Stimulated activated naive CD4-positive, alpha-beta T cell treated with Interleukin-2 at 50 U/mL for 16 hours (primary cell): ENCODE measurements at places on chromosomes 7 and 10.
A peak's percentile ranks its signal among the peaks of the same experiment; 100 is the strongest.

DNA sequence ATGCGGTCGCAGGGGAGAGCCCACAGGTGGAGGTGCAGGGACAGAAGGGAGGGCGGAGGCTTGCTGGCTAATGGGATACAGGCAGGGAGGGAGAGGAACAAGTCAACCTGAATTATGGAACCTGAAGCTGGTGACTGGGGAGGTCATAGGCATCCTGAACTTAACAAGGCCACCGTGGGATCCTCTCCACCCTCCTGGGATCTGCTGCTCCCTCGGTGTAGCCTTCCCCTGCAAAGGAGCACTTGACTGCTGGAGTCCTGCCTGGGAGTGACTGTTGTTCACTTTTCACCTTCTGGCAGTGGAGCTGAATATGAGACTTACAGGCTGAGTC lies 223.1 kb downstream of the GFRA1 start:
- no peak for DNase-seq

DNA sequence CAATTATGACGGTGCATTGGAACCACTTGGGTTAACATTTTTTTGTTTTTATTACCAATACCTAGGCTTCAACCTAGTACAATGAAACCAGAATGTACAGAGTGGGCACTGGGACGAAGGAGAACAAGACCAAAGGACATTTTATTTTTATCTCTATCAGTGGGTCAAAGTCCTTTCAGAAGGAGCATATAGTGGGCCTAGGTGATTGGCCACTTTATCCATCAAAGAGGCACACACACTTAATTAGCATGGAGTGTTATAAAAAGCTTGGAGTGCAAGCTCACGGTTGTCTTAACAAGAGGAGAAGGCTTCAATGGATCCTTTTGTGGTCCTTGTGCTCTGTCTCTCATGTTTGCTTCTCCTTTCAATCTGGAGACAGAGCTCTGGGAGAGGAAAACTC lies at the start of gene CYP2C19:
Gene CYP2C19 (plus strand): TSS at position 289 of the 400 bp plus-strand sequence. CDS start 25 bp downstream, at position 314.
- no peak for DNase-seq

- DNase-seq = no peak
Observed at GRCh38 chr7:110835849-110836248, 255.1 kb upstream of the LRRN3 start.

DNA sequence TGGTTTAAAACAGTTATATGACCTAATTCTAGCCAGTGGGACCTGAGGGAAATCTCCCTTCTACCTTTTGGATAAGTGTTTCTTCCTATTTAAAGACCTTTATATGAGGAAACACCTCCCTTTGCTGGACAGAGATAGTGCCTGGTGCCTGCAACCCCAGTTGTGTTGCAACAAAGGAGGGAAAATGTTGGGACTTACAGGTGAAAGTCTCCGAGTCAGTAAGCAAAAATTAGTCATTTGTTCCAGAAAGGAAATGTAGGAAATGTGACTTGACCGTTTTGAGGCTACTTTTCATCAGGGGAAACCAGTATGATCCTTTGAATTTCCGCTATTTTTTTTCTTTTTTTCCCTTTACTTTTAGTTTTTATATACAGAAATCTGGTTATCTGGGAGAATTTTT lies 165.5 kb downstream of the DKK1 start:
- no peak for DNase-seq

- peak; percentile 36 for DNase-seq
Observed at GRCh38 chr7:158863611-158864506, 7.5 kb downstream of the DYNC2I1 start.

DNA sequence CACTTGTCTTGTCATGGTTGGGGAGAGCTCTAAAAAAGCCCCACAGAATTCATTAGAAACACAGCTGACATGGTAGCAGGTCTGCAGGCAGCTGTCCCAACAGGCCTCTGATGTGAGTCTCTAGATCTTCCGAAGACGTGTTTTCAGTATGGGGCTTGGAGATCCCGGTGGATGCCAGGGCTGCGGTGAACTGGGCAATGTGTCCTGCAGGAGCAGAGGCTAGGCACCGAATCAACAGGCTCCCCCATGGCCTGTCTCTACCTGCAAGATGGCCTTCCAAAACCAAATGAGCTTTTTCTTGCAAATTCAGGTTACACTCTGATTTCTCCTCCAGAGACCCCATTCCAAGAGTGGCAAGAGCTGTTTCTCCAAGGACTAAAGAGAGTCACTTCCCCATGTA lies 2.9 kb downstream of the CPXM2 start:
- DNase-seq = no peak

DNA sequence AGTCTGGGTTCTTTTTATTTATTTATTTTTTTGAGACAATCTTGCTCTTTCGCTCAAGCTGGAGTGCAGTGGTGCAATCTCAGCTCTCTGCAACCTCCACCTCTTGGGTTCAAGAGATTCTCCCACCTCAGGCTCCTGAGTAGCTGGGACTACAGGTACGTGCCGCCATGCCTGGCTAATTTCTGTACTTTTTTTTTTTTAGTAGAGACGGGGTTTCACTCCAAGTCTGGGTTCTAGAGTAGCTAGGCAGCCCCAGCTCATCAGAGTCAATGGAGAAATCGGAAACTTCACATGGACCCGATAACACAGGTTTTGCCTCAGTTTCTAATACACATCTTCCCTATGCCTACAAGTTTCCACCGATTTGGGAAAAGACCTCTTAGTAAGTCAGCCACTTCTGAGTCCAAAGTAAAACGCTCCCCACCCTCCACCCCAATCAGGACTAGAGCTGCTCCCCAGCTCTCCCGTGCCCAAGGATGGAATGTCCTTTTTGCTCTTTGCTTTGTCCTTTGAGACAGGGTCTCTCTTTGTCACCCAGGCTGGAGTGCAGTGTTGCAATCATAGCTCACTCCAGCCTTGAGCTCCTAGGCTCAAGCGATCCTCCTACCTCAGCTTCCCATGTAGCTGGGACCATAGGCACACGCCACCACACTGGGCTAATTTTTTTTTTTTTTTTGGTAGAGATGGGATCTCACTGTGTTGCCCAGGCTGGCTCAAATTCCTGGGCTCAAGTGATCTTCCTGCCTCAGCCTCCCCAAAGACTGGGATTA lies 3.8 kb upstream of the SERPINE1 start:
- DNase-seq = no peak

DNA sequence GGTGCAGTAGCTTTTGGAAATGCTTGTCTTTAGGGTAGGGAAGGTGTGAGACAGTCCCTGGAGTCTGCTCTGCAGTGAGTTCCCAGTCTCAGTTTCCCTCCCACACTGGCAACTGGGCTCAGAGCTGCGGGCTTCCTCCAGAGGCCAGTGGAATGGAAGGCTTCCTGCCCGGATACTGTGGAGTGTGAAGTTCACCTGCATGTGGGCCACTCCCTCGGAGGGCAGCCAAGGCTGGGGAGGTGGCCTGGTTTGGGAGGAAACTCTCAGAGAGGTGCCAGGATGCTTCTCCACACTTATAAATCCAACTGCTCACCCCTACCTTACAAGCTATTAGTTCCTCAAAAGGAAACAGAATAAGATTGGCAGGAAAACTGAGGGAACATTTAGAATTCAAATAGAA lies 18.1 kb upstream of the UBE2H start:
- DNase-seq = no peak

DNA sequence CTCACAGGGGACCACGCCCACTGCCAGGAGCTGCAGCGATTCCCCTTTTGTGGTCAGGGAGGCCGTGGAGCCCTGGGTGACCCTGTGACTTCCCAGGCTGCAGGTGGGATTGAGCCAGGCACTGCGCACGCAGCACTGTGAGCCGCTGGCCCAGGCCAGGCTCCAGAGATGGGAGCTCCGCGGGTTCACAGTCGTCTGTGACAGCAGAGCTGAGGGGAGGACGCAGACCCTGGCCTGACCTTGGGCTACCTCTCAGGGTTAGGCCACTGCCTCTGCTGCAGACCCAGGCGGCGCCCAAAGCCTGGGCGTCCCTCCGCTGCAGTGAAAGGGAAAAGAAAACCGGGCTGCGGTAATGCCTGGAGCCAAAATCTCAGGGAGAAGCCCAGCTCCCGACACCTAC lies 107.5 kb upstream of the GPR26 start:
- DNase-seq = no peak

DNA sequence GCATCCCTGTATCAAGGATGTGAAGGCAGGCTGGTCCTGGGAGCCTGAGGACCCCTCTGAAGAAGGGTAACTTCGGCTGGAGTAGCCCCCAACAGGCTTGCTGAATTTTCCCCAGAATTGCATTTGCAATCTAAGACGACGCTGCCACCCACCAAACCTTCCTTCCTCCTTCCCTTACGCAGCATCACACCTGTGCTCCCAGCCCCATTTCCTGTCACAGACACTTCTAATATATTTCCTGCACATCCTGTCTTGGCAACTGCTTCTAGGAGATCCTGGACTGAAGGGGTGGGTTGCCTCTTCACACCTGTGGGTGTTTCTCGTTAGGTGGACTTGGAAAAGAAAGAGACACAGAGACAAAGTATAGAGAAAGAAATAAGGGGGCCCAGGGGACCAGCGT lies 9.4 kb upstream of the PGAM1 start:
- no peak for DNase-seq

DNA sequence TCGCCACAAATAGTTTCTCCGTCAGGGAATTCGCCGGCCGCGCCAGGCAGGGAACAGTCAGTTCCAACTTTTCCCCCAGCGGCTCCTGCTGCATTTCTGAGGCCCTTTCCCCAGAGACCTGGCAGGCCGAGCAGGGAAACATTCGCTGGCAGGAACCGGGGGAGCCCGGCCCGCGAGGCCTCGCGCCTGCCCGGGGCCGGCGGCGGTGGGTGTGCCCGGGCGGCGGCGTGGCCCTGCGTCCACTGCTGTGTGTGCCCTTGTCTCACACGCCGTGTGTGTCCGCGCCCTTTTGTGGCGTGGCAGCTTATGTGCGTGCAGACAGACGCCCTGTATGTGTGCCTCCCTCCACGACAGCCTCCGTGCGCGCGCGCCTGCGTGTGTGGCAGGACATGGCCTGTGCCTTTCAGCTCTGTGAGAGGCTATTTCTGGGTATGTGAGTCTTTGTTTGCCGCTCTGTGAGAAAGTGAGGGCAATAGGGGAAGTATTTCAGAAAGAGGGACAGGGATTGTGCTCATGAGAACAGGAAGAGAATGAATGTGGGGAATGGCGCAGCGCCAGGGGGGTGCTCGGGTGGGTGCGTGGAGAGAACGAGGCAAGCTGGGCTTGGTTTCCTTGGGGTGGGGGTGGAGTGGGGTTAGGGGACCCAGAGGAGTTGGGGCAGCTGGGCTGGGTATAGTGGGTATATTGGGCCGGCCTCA lies 689 bp upstream of the SMARCD3 start:
- DNase-seq = peak; percentile 13

DNA sequence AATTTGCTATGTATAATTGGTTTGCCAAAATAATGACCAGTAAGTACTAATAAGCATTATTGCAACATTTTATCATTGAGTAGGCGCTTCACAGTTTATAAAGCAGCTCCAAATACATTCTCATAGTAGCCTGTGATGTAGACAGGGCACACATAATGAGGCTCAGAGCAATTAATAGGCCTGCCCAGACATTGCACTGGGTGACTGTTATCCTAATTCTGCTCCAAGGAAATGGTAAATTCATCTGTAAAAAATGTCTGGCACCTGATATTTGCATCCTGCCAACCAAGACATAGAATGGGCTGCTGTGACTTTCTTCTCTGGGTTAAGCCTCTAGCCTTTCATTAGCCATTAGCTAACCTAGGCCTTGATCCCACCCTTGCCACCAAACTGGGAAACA lies 97.6 kb downstream of the SEM1 start:
- no peak for DNase-seq

DNA sequence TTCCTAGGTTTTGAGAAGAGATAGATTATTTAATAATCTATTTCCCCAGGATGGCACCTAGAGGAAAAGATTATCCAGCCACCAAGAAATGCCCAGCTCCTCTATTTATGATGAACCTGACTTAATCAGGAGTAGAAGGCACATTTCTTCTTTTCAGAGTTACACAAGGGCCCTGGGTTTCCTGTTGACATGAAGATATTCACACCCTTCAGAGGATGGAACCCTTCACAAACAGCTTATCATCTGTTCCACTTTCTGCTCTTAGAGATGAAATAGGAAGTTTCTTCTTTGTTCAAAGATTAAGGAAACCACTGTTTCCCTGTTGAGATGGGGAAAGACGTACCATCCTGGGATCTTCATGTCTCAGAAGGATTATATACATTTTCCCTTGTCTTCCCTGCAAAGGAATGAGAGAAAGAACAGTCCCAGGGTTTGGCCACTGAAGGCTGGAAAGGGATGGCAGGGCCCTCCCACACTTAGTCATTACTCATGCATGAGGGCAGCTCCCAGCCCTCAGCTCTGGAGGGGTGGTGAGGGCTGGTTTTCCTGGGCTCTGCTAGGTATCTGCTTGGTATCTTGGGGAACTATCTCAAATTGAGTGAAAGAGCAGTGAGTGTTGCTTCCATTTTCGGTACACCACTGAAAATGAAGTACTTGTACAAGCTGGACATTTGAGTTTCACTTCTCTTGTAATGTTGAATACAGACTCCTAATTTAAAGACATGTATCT lies 64.0 kb downstream of the MTPAP start:
- DNase-seq = no peak

DNA sequence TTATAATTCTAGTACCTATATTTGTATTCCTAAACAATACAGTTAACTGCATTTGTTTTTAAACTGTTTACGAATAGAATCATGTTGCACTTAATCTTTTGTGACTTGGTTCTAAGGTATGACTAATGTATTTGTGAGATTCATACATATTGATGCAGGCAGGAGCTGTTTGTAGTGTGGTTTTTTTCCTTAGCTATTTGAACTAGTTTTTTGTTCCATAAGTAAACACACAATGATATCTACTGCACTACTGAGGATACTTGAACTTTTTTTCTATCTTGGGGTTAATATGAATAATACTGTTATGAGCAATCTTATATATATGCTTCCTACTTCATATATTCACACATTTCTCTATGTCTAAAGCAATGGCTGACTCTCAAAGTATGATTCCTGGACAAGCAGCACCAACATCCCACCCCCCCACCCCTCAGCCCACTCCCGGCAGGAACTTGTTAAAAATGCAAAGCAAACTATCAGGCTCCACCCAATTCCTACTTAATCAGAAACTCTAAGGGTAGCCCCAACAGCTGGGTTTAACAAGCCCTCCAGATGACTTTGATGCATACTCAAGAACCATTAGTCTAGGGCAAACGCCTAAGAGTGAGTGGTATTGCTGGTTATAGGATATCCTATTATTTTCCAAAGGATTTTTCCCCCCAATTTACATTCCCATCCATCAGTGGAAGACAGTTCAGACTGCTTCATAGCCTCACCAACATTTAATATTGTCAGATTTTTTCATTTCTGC lies 25.8 kb downstream of the BRAF start:
- no peak for DNase-seq

DNA sequence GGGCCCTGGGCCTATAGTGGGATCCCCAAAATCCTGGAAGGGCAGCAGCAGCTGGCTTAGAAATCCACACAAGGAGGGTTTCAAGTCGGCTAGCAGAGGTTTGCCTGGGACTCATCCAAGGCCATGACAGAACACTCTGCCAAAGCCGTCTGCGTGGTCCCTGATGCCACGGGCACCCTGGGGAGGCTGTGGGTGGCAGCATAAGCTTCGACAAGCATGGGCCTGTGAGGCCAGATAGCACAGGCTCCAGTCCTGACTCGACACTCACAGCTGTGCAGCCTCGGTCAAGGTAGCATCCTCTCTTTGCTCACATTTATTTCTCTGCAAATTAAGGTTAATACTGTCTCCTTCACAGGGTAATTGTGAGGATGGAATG lies 138.3 kb downstream of the JCAD start:
- DNase-seq = no peak
